ENCODE measurements at places on chromosomes 6 and 20.

DNA sequence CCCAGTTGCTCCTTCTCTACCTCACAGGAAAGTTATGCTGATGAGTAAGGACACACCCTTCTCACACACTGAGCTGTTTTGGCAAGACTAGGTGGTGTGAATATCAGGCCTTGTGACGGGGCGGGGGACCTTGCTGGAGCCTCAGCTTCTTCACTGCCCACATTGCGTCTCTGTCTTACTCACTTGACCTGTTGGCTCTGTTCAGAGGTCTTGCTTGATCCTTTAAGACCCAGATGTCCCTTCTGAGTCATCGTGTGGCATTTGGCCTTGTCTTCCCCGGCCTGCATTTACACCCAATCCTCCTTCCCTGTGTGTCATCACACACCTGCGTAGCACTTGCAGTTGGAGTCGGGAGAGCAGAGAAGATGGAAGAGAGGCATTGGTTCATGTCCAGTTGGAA, 8.3 kb upstream of the PRND start:
- DNase-seq = no peak

GRCh38 chr6:56288347-56288746, 41.0 kb upstream of the COL21A1 start:
- no peak for DNase-seq

GRCh38 chr20:59571551-59572314, 32.6 kb upstream of the PHACTR3 start:
- peak; percentile 87 for DNase-seq

DNA sequence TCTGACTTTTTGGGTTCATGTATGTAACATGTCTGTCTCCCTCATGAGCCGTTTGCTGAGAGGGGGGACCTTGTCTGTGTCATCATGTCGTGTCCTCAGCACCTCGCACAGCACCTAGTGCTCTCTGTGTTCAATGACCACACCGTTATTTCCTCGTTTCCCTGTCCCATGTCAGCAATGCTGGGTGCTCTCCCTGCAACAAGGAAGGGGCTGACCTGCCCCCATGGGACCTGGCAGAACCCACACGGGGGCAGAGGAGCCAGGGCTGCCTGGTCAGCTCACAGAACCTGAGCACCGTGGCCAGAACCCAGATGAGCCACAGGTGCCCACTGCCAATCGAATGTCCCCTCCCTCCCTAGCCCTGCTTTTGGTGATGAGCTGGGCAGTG, 7.3 kb downstream of the ADA start:
- no peak for DNase-seq

- DNase-seq = no peak
These were observed 11.6 kb downstream of the IGF2R start for GRCh38 chr6:159980474-159980873.

DNA sequence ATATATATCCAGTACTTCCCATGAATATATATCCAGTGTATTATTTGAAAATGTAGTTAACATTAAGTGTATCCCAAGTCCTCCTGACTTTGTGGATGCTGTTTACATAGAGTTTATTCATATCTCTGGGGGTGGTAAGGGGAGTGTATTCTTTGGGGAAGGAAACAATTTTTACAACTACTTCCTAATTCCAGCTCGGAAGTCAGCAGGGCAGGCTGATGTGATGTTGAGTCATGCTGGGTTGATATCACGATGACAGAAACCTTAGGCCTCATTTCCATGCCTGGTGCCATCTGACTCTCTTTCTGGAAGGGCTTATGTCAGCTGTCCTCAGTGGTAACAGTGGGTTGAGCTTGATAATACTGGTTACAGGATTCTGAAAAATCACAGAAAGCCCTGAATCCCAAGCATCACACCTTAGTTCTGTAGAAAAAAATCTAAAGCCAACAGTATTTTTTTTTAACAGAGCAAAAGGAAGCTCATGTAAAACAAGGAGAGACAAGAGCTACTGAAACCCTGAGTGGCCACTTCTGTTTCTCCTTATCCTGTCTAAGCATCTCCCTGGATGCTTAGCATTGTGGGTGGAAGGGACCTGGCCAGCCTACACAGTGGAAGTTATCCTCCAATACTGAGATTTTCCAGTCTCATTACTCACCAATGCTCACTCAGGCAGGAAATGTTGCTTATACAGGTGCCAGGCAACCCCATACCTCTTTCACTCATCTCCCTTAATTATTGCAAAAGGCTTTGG, 75.2 kb upstream of the IYD start:
- DNase-seq = no peak

GRCh38 chr6:157597461-157598312, 216.7 kb downstream of the ZDHHC14 start:
- DNase-seq = peak; percentile 21

- DNase-seq = no peak
These were observed 17.6 kb downstream of the SIRPD start for GRCh38 chr20:1539816-1540419.

DNA sequence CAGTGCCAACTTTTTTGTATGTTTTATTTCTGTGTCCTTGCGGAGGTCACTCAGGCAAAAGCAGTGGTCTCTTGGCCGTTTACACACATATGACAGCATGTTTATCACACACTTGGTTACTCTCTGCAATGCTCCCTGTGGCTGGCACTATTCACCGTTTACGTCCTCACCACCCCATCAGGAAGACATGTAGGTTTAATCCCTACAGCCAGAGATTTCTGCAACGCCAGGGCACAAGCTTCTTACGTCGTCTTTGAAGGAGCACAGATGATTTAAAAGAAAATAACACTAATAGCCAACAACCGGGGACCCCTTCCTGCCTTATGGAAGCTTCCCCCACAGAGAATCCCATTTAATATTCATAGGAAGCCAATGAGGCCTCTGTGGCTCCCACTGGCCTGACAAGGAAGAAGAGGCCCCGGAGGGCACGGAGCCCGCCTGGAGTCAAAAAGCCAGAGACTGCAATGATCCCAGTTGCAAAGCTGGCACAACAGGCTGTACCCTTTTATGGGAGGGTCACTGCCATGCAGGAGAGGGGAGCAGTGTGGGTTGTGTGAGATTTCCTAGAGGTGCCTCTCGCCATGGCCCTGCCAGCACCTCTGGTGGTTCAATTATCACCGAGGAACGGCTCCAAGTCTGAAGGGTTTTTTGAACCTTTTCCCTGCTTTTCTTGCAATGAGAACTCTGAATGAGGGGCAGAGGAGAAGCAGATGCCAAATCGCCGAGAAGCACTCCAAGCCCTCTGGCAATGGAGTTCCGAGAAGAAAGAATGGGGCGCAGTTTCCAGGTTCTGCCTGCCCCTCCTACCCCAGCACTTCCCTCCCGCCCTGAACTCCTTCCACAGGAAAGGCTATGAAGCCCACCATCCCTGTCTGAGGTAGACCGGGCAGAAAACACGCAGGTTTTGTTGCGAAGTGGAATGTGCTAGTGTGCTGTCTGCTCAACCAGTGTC, 96.2 kb downstream of the THBS2 start:
- no peak for DNase-seq

DNA sequence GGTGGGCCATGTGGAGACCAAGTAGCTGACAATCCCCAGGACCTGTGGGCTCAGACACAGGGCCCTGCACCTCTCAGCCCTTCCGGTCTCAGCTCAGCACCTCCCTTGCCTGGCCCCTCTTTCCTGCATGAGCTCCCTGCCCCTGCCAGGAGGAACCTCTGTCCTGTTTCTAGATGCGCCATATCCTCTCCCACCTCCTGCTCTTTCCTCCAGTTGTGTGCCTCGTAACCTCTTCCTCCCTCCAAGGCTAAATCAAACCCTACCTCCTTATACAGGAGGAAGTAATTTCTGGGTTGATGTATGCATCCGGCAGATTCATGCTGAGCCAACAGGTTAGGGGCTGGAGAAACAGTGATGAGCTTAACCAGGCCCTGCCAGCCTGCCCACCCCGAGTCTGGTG, 30.9 kb downstream of the ITPR3 start:
- no peak for DNase-seq

- DNase-seq = no peak
These were observed 42.0 kb upstream of the ENPP1 start for GRCh38 chr6:131765804-131766135.

- DNase-seq = no peak
These were observed 81.7 kb upstream of the CLDN20 start for GRCh38 chr6:155182103-155182502.

DNA sequence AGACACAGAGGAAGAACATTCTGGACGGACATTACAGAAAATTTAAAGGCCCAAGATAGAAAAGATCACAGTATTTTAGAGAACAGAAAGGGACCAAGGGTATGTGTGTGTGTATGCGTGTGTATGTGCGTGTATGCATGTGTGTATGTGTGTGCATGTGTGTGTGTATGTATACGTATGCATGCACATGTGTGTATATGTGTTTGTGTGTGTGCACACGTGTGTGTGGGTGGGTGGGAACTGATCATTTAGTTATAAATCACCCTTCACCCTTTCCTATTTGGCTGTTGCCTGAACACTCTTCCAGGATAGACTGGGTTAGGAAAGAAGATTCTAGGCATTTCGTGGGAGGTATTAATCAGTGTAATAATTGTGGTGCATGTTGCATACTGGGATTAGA, 634.4 kb downstream of the DHX35 start:
- no peak for DNase-seq

DNA sequence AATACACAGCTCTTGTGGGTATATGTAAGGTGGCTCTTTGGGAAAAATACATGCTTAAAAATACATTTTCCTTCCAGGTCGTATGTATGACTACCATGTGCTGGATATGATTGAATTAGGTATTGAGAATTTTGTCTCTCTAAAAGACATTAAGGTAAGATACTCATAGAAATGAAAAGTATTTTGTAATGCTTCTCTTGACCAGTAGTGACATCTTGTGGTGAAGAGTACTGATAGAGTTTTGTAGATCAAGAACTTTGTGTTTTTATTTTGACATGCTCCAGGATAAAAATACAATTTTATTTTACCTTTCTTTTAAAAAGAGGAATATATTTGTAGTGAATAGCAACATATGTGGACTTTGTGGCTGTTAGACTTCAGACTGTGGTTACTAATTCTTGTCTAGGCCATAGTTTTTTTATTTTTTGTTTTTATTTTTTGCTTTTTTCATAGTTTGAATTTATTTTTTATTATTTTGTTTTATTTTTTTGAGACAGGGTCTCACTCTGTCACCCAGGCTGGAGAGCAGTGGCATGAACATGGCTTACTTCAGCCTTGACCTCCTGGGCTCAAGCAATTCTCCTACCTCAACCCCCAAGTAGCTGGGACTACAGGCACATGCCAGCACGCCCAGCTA, 17.9 kb downstream of the RPF2 start:
- peak; percentile 19 for DNase-seq

DNA sequence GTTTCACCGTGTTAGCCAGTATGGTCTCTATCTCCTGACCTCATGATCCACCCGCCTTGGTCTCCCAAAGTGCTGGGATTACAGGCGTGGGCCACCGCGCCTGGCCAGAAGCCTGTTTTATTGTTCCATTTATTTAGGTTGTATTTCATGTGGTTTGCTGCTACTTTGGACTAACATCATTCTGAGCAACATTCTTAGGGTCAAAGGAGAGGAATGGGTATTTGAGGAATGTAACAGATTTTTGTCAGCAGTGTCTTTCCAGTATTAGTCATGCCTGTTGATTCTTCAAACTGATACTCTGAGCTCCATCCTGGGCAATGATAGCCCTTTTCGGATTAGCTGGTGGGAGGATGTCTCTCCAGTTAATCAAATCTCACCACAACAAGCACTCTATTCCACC, 213.0 kb upstream of the CITED2 start:
- DNase-seq = no peak

DNA sequence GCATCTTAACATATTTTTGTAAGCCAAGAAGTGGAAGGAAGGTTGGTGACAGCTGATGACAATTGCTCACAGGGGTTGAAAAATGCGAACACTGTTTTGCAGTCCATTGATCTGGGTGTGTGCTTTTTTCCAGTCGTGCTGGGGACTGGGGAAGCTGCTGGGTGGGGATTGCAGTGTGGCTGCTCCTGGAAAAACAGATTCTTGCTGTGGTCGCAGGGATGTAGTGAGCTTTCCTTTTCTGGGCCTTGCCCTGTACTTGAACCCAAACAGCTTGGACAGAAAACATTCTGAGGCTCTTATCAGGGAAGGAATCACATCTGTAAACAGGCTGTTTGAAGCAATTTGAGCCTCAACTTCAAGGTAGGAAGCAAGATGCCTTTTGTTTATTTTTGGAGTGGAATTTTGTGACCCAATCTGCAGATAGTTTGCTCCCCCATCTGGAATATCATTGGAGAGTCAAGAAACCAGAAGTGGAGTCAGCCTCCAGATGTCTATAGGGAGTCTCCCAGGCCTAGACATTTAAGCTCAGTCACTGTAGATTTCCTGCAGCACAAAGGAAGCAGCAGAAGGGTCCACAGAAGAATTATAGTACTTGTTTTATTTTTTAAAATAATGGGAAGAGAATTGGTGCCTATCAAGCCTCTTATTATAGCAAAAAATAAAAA, 279.2 kb upstream of the FERMT1 start:
- DNase-seq = no peak

- DNase-seq = no peak
These were observed 62.7 kb upstream of the TRAF3IP2 start for GRCh38 chr6:111668410-111668809.

- DNase-seq = no peak
These were observed 125.3 kb downstream of the SYCP2 start for GRCh38 chr20:59807909-59808728.

- no peak for DNase-seq
These were observed 201.0 kb upstream of the STXBP5 start for GRCh38 chr6:147003186-147003585.

- DNase-seq = no peak
These were observed 160.5 kb downstream of the BACH2 start for GRCh38 chr6:90136176-90136575.

DNA sequence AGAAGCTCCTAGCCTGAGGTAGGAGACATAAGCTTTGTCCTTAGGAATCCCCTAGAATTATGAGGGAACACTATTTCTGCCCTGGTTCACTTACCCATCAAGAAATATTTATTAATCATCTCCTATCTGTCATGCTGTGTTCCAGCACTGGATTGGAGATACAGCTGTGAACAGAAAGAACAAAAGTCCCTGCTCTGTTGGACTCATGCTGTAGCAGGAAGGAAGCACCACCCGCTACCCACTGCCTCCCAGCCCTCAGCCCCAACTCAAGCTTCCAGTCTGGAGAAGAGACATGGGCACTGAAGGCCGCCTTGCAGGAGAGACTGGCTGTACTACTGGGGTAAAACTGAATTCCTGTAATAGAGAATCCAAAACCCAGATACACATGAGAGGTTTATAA, 78.0 kb downstream of the MDGA1 start:
- DNase-seq = no peak

Measured in Jurkat, Clone E6-1 (cell line).